SW480 (cell line): ENCODE measurements at places on chromosomes 2 and 18.
A peak's percentile ranks its signal among the peaks of the same experiment; 100 is the strongest.

GRCh38 chr2:204205538-204205937, 269.0 kb downstream of the ICOS start:
- peak; percentile 86 for DNase-seq

- DNase-seq, result peak; percentile 84
These were observed 1.7 kb upstream of the FOSL2 start for GRCh38 chr2:28390746-28391563.

GRCh38 chr2:63124218-63124617, 73.6 kb downstream of the OTX1 start:
- DNase-seq, result no peak

GRCh38 chr2:40315683-40316082, 136.2 kb downstream of the SLC8A1 start:
- no peak for DNase-seq

- peak; percentile 69 for DNase-seq
These were observed 1.2 kb downstream of the SERTAD2 start for GRCh38 chr2:64652231-64653108.

GRCh38 chr2:164782323-164782722, 59.3 kb downstream of the COBLL1 start:
- DNase-seq, result no peak

DNA sequence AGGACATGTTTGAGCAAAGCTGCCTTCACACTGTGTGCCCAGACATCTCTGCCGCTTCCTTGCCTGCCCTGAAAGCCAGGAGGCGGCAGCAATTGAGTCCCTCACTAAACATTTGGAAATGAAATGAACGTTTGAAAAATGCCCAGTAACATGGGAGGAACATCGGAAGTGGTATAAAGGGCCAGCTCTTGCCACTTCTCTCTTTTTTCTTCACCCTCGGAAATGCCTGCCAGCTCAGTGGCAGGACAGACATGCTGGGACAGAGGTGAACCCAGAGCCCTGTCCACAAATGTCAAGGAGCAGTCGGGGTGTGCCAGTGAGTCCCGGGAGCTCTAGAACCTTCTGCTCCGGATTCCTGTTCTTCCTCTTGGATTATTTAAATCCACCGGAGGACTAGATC, 46.1 kb downstream of the TPGS2 start:
- DNase-seq, result no peak

DNA sequence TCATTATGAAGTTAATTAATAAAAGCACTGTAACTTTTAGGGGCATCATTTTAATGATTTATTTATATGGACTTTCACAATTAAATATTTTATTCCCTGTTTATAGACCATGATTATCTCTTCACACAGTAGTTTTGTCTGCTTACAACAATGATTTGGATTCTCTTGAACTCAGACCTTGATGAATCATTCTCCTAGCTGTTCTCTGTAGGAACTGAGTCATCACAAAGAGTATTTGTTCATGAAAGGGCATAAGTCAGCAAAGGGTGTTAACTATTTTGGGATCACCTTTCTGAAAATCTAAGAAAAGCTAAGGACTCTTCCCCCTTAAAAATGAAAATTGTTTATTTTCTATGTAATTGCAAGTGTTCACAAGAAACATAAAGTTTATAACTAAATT, 461.1 kb upstream of the UBE2E3 start:
- DNase-seq, result no peak

- no peak for DNase-seq
These were observed 233.7 kb downstream of the MYO3B start for GRCh38 chr2:170411660-170412059.

DNA sequence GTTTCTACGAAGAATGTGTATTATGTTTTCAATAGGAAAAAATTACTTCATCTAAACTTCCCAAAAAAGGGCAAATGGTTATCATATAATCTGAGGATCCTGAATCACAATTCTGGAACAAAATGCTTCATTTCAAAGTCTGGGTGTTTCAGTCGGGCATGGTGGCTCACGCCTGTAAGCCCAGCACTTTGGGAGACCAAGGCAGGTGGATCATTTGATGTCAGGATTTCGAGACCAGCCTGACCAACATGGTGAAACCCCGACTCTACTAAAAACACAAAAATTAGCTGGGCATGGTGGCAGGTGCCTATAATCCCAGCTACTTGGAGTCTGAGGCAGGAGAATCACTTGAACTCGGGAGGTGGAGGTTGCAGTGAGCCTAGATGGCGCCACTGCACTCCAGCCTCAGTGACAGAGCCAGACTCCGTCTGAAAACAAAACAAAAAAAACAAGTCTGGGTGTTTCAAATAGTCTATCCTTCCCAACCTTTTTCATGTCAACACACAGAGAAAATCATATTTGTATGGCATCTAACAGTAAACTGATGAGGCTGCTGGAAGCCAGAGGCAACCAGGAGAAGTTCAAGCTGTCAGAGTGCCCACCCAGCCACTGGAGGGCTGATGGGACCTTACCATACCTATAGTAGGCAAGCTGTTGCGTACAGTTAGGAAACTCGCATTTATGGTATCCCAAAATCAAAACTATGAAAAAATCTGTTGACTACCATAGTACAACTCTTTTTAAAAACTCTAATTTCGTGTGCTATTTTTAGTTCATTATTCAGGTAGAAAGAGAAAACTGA, 14.6 kb downstream of the NBAS start:
- no peak for DNase-seq

- DNase-seq, result no peak
These were observed 2.7 kb downstream of the EHD3 start for GRCh38 chr2:31236433-31237205.

- peak; percentile 31 for DNase-seq
These were observed 1233.6 kb upstream of the TMEFF2 start for GRCh38 chr2:193428336-193428818.

- no peak for DNase-seq
These were observed 151.8 kb downstream of the DYSF start for GRCh38 chr2:71605173-71605641.

DNA sequence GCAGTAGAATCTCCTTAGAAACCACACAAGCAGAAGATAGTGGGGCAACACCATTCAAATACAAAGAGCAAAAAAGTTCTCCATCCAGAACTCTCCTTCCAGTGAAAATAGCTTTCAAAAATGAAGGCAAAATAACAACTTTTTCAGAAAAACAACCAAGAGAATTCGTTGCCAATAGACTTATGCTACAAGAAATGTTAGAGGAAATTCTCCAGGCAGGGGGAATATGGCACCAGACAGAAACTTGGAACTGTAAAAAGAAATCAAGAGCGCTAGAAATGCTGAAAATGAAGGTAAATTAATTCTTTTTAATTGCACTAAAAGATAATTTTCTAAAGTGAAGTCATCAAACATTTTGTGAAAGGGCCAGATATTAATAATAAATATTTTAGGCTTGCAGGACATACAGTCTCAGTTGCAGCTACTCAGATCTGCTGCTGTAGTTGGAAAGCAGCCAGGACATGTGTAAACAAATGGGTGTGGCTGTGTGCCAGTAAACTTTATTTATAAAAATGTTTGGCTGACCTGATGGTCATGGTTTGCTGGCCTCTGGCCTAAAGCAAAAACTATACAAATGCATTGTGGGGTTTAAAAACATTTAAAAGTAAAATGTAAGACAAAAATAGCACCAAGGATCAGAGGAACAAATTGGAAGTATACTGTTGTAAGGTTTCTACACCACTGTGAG, 73.7 kb upstream of the TGFA start:
- peak; percentile 59 for DNase-seq

- no peak for DNase-seq
These were observed 18.3 kb upstream of the ACVR2A start for GRCh38 chr2:147826278-147827087.

GRCh38 chr18:22977847-22978701, 44.9 kb downstream of the RBBP8 start:
- DNase-seq, result peak; percentile 39

- DNase-seq, result no peak
These were observed 10.1 kb downstream of the BIN1 start for GRCh38 chr2:127096718-127097470.

DNA sequence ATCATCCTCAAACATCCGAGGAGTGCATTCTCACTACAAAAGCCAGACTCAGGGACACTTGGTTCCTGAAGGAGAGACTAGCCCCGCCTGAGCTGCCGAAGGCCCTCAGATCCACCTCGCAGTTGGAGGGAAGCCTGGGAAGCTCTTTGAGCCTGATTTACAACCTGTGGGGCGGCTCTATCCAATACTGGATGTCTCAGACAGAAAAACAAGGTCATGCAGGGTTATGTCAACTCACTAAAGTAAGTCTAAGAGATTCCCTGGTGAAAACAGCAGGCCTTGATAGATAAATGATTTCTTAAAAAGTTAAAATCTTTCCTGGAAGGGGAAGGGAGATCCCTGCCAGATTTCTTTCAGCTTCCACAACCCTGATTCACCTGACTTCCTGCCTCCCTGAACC, 284.3 kb downstream of the CYP26B1 start:
- no peak for DNase-seq

DNA sequence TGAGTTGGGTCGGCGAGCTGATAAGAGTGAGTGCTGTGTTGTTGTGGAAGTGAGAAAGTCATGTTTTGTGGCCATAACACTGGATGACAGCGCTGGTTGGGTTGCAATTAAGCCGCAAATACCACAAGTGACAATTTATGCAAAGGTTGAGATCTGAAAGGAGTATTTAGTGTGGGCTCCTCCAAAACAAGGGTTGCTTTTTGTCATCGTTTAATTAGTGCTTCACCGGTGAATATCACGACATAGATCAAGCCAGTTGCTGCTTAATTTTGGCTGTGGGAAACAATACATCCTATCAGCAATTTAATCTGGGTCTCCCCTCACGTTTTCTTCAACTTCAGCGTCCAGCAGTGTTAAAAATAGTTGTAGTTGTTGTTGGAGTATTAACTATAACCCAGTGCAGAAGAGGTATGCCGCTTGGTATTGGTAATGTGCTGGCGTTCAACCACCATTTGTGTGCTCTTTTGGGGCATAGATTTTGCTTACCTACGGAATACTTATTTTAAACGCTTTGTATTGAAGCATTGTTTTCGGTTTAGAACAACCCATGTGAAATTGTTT, 662 bp downstream of the ACVR2A start:
- DNase-seq, result peak; percentile 52

- DNase-seq, result no peak
These were observed 272.0 kb downstream of the LNPK start for GRCh38 chr2:175730050-175730449.

GRCh38 chr2:181750305-181750704, 70.0 kb upstream of the NEUROD1 start:
- no peak for DNase-seq

DNA sequence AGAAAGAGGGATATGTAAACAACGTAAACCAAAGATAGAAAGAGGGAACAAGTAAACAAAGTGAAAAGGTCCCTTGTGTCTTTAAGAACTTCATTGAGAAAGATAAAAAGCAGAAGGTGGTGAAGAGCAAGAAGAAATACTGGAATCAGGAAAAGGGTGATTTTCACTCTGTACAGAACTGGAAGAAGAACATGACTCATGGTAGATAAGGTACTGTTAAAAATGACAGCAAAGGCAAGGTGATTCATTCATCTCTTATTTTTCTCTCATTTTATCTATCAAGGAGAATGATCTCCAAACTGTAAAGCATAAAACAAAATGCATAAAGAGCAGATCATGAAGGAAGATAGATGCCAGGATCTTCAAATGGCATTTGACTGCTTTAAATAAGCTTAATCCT, 724.6 kb upstream of the CELF4 start:
- no peak for DNase-seq

- no peak for DNase-seq
These were observed 104.1 kb downstream of the COPS8 start for GRCh38 chr2:237189799-237190198.

DNA sequence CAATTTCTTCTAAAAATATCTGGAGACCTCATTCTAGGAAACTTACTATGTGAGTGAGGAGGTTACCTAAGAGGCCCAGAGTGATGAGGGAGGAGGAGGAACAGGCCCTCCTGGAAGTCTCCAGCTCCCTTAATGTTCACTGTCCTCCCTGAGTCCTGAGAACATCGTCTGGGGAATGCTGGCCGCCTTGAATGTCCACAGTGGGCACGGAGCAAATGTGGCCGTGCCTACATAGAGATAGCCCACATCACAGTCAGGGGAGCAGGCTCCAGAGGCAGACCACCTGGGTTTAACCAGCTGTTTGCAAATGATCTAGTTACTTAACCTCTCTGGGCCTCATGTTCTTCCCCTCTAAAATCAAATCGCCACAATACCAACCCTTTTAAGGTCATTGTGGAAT, 83.0 kb upstream of the LPIN2 start:
- no peak for DNase-seq

DNA sequence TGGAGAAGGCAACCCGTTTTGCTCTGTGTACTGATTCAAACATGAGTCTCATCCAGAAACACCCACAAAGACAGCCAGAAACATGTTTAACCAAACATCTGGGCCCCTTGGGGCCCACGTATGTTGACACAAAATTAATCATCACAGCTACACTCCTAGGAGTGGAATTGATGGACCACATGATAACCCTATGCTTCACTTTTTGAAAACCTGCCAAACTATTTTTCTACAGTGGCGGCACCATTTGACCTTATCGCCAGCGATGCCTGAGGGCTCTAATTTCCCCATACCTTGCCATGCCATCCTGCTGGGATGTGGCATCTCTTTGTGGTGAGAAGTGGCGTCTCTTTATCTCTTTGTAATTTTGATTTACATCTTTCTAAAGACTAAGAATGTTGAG, 38.5 kb downstream of the PSMG2 start:
- peak; percentile 66 for DNase-seq

GRCh38 chr2:181047829-181048228, 67.4 kb downstream of the UBE2E3 start:
- DNase-seq, result no peak

- no peak for DNase-seq
These were observed 386 bp upstream of the YIPF4 start for GRCh38 chr2:32277363-32277673.

DNA sequence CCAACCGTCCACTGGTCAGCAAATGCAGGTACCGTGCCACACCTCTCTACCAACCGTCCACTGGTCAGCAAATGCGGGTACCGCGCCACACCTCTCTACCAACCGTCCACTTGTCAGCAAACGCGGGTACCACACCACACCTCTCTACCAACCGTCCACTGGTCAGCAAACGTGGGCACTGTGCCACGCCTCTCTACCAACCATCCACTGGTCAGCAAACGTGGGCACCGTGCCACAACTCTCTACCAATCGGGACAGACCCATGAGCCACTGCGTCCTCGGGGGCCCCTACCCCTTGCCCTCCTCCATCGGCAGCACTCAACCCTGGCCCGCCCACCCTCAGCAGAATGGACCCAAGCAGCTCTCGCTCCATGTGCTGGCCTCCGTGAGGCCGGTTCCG, 226.4 kb upstream of the SALL3 start:
- no peak for DNase-seq

DNA sequence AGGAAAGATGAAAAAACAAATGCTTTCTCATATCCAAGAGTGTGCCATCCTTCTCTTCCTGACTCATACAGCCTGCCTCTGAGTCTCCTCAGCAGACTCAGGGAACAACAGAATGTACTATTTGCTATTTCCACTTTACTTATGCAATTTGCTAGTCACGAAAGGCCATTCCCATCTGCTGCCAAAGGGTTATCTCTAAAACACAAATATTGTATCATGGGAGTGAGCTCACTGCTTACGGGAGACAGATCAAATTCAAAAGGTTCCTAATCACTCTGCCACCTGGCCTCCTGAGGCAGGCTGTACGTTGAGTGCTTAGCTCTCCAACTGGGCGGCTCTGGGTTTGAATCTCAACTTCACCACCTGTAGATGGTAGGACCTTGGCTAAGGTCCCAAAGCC, 92.0 kb downstream of the GAREM1 start:
- no peak for DNase-seq
